ENCODE measurements at places on chromosomes 5 and 9.

GRCh38 chr9:122949696-122950095 is 8.9 kb downstream of the RABGAP1 start:
- no peak for DNase-seq

- DNase-seq: no peak
Observed at GRCh38 chr9:96333958-96334357, 32.0 kb upstream of the HSD17B3 start.

DNA sequence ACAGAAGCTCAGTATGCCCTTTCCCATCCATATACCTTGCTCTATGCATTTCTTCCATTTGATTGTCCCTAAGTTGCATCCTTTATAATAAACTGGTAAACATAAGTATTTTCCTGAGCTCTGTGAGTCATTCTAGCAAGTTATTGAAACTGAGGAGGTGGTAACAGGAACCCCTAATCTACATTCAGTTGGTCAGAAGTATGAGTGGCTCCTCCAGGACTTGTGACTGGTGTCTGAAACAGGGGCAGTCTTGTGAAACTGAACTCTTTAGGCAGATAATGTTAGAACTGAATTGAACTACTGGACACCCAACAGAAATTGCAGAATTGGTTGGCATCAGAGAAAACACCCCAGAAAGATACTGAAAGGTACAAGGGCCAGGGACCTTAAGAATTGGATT is 133.1 kb upstream of the POU5F2 start:
- no peak for DNase-seq

DNA sequence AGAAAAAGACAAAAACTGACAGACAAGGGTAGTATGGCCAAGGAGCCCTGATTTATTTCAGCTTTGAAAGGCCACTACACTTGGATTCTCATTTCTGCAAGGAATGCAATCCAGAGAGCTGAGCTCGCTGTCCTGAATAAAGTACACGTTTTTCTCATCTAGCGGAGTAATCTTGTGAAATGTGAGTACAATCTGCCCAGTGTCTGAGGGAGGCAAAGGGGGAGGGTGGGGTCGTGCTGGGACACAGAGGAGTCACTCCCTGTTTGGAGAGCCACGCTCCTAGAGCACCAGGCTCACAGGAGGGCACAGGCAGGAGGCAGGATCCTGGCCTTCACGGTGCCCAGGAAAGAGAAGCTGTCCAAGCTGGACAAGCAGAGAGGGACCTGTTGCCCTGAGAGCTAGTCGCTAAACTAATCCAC is 51.0 kb upstream of the IFNK start:
- DNase-seq: no peak

DNA sequence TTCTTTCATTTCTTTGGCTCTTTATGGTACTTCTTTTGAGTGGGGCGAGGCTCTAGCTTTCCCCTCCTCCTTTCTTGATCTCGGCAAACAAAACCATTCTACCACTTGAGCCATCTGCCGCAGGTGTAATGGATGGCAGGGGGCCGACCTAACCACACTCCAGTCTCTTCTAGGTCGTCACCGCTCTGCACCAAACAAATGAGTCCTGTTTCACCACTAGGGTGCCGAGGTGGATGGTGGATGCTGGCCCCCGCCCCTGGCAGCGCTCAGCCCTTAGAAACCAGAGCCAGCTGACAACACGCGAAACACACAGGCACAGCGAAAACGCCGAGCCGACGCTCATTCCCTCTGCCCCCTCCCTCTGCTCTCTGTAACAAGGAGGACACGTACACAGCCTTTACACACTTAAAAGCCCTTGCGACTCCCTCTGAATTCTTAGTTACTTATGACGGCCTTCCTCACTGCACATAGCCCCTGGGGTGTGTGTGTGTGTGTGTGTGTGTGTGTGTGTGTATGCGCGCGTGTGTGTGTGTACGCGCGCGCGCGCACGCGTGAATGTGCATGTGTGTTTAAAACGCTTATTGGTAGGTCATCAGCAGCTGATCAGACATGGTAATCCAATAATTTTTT is 199.4 kb downstream of the MEF2C start:
- no peak for DNase-seq

DNA sequence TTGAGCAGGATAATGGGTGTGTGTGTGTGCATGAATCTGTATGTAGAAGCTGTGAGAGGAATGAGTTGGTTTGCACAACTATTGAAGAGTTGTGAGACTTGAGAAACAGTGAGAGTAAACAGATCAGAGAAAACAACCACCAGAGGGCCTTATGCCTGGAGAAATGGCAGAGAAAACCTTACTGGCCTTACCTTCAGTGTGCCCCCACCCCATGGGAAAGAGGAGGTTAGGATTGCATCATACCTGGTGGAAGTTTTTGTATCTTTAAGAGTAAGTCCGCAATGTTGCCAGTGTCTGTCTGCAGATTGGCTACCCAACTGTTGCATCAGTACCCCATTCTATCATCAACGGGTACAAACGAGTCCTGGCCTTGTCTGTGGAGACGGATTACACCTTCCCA is 1909.4 kb upstream of the WWC1 start:
- no peak for DNase-seq

- no peak for DNase-seq
Observed at GRCh38 chr9:114574438-114574837, 13.1 kb upstream of the ATP6V1G1 start.

DNA sequence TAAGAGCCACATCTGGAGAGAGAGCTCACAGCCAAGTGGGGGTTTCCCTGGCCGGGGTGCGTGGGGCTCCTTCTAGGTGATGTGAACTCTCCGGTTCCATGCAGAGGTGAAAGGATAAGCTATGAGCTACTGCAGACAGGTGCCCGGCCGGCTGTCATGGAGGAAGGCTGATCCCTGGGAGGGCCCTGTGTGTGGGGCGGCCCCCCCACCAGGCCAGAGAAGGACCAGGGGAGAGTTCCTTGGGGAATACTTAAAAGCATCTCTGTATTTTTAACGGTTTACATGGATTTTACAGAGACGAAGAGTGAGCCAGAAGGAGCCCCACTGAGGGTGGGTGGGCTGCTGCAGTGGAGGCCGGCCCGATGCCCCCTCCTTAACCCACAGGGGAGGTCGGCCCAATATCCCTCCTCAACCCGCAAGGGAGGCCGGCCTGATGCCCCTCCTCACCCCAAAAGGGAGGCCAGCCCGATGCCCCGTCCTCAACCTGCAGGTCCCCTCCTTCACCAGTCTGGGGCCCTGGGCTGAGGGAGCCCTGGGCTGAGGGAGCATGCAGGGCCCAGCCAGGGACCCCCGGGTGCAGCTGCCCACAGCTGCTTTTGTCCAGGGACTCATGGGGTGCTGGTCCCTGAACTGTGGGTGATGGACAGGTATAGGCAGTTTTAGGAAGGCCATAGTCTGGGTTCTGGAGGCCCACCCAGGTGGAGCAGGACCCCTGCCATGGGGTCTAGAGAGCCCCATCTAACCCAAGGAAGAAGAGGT is 31.9 kb downstream of the MRPL36 start:
- no peak for DNase-seq

GRCh38 chr5:143913008-143913752 is 101.2 kb downstream of the HMHB1 start:
- DNase-seq: no peak

DNA sequence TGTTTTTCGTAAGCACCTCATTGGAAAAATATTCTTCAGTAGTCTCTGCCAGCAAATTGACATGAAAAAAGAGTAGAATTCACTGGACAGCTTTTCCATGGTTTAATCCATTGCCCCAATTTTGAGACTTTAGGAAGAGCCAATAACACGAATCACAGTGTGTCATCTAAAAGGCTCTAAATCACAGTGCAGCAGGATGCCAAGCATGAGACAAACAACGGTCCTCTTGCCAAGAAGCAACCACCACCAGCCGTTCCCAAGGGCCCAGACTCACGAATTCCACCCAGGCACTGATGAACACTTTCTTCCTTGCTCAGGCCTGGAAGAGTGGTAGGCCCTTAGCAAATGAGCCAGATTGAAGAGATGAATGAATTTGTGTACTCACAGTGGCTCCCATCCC is 18.3 kb upstream of the IRX4 start:
- DNase-seq: no peak

DNA sequence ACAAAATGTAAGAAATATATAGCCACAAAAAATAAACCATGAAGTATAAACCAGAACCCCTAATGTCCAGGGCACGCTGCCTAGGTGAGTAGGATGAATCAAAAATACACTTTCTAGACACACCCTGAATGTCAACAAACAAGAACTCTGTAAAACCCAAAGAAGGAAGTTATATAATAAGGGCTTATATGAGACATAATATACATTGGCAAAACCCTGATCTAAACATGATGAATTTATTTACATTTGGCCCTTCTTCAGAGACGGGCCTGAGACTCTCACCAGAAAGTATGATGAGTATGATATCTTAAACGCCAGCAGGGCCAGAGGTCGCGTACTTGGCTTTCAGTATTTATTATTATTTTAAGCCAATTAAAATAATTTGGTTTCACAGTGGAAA is 125.1 kb upstream of the FST start:
- DNase-seq: no peak

GRCh38 chr5:59500014-59500413 is 393.5 kb downstream of the PDE4D start:
- no peak for DNase-seq

GRCh38 chr5:170204202-170204601 is 28.6 kb upstream of the C5orf58 start:
- DNase-seq: no peak

GRCh38 chr9:33843312-33843961 is 26.5 kb downstream of the UBE2R2 start:
- DNase-seq: no peak

Measured in activated naive CD8-positive, alpha-beta T cell treated with anti-CD3 and anti-CD28 coated beads, Interleukin-2, amount 10 ng/mL, durations not matched to agents 7 days and 5 days (primary cell).